Mesothelial cell of epicardium (in vitro differentiated cells): ENCODE measurements at places on chromosomes 7 and 10. TPM values are rescaled to one million over a fixed set of nuclear protein-coding genes. Genes with fewer than 3 reads are reported as not detected.
A peak's percentile ranks its signal among the peaks of the same experiment; 100 is the strongest.

- no peak overlapping the region for H3K27ac ChIP-seq
- H3K4me3 ChIP-seq: no peak overlapping the region
- no peaks in the 10 kb centered on the region for H3K36me3 ChIP-seq
- H3K4me1 ChIP-seq: no peaks in the 10 kb centered on the region
- H3K27me3 ChIP-seq: peaks cover 2% of the 10 kb centered on the region
Measured at GRCh38 chr7:96407427-96407826, 85.5 kb upstream of the SLC25A13 start.

GRCh38 chr7:3318874-3319273 lies 17.8 kb downstream of the SDK1 start:
- H3K27ac ChIP-seq: no peak overlapping the region
- no peaks in the 10 kb centered on the region for H3K27me3 ChIP-seq
- DNase-seq: no peak

DNA sequence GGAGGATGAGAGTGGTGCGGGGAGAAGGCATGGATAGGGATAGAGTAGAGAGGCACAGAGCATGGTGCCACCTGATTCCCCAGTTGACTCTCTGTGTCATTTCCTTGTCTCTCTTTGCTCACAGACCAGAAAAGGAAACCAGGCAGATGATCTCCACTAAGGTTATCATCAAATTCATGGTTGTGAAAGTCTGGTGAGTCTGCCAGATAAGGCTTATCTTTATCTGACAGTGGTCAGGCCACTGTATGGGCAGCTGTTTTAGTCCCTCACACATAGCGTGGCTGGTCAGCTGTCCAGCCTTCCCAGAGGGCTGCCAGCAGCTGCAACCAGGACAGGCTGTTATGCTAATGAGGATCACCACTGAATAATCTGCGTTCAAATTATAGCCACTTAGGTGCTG lies 99.0 kb downstream of the ADRA2A start:
- H3K27me3 ChIP-seq: peaks cover 20% of the 10 kb centered on the region
- no peak overlapping the region for H3K27ac ChIP-seq
- DNase-seq: no peak
- H3K4me3 ChIP-seq: no peak overlapping the region
- H3K4me1 ChIP-seq: no peaks in the 10 kb centered on the region
- H3K36me3 ChIP-seq: no peaks in the 10 kb centered on the region

Gene COPG2
- 54.1 to 56.4 TPM (median 55.0 TPM) in 3 replicates for total RNA-seq

- H3K4me1 ChIP-seq: peaks cover 20% of the 10 kb centered on the region
- DNase-seq: no peak
- H3K27me3 ChIP-seq: peaks cover 53% of the 10 kb centered on the region
- H3K4me3 ChIP-seq: peak overlapping the region; percentile 73
- no peak overlapping the region for H3K27ac ChIP-seq
Measured at GRCh38 chr7:116526897-116527296, 2.1 kb downstream of the CAV1 start.

- H3K36me3 ChIP-seq: no peaks in the 10 kb centered on the region
- H3K27ac ChIP-seq: no peak overlapping the region
- H3K27me3 ChIP-seq: peaks cover 12% of the 10 kb centered on the region
- DNase-seq: no peak
- no peak overlapping the region for H3K4me3 ChIP-seq
Measured at GRCh38 chr7:103711413-103711812, 265.4 kb upstream of the SLC26A5 start.

DNA sequence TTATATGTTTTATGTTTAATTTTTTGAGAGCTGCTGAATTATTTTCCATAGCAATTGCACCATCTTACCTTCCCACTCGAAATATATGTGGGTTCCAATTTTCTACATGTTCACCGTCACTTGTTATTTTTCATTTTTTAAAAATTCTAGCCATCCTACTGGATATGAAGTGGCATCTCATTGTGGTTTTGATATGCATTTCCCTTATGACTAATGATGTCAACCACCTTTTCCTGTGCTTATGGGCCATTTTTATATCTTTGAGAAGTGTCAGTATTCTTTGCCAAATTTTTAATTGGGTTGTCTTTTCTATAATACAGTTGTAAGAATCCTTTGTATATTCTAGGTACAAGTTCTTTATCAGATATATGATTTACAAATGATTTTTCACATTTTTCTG lies 27.8 kb downstream of the NHLRC2 start:
- H3K4me1 ChIP-seq: no peaks in the 10 kb centered on the region
- no peaks in the 10 kb centered on the region for H3K27me3 ChIP-seq
- H3K4me3 ChIP-seq: no peak overlapping the region

GRCh38 chr7:116229366-116229765 lies 19.0 kb downstream of the TES start:
- no peak overlapping the region for H3K4me3 ChIP-seq
- H3K36me3 ChIP-seq: peaks cover 2% of the 10 kb centered on the region
- peak overlapping the region; percentile 7 for H3K27ac ChIP-seq
- no peaks in the 10 kb centered on the region for H3K27me3 ChIP-seq
- peaks cover 56% of the 10 kb centered on the region for H3K4me1 ChIP-seq

- no peaks in the 10 kb centered on the region for H3K4me1 ChIP-seq
- no peak overlapping the region for H3K4me3 ChIP-seq
- H3K27me3 ChIP-seq: peaks cover 49% of the 10 kb centered on the region
- H3K27ac ChIP-seq: no peak overlapping the region
Measured at GRCh38 chr10:10897400-10897799, 120.3 kb upstream of the CELF2 start.

Gene CHST15
- 34.5 to 39.4 TPM (median 35.9 TPM) in 3 replicates for total RNA-seq

Gene GSTO1
- 62.8 to 65.5 TPM (median 65.2 TPM) in 3 replicates for total RNA-seq

DNA sequence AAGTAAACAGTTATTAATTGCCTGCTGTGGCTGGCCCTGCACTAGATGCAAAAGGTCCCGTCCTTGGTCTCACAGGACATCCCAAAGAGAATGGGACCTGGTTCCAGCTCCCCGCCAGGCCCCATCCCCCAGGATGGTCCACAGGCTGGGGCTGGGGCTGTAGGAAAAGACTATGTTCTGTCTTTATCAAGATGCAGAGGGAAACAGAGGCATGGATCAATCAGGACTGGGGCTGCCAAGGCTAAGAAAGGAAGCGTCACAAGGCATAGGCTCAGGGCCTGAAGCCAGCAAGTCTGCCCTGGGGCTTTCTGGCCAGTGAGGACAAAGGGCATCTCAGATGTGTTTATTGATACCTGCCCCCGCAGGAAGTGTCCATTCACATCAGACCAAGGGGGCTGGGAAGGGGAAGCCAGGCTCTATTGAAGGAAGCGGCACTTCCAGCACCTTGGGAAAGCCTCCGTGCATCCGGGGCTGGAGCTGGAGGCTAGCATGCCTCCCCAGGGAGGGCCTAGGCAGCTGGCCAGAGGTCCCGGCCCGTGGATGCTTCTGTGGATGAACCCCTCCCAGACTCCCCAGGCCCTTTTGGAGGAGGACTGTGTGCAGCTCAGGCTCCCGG lies 5.8 kb downstream of the VSIR start:
- H3K4me1 ChIP-seq: peaks cover 34% of the 10 kb centered on the region
- H3K27ac ChIP-seq: peak overlapping the region; percentile 87
- H3K36me3 ChIP-seq: no peaks in the 10 kb centered on the region
- no peak overlapping the region for H3K4me3 ChIP-seq
- DNase-seq: no peak

- peaks cover 43% of the 10 kb centered on the region for H3K27me3 ChIP-seq
- no peak for DNase-seq
- no peaks in the 10 kb centered on the region for H3K36me3 ChIP-seq
Measured at GRCh38 chr10:6925146-6925545, 345.1 kb upstream of the PRKCQ start.

DNA sequence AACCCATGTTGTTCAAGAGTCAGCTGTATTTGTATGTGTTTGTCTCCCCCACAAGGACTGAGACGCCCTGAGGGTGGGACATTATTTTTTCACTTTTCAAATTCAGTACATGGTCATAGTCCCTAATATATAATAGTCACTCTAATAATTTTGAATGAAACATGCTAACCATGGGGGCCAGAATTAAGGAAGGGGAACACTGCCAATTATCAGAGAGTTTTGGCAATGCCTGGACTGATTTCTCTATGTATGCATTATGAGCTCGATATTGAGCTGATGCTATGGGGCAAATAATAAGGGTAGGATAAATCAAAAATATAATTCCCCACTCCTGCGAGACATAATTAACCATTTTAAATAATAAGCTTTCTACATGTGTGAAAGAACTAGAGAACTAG lies 87.4 kb downstream of the CPED1 start:
- H3K27ac ChIP-seq: no peak overlapping the region
- no peak for DNase-seq
- no peak overlapping the region for H3K4me3 ChIP-seq

- H3K4me3 ChIP-seq: no peak overlapping the region
- peaks cover 14% of the 10 kb centered on the region for H3K27me3 ChIP-seq
- peak; percentile 11 for DNase-seq
- H3K4me1 ChIP-seq: no peaks in the 10 kb centered on the region
- no peaks in the 10 kb centered on the region for H3K36me3 ChIP-seq
- H3K27ac ChIP-seq: no peak overlapping the region
Measured at GRCh38 chr7:64881461-64882287, 21.4 kb upstream of the ZNF273 start.

Gene SEC23IP
- total RNA-seq: 59.0 to 64.3 TPM (median 62.3 TPM) in 3 replicates

DNA sequence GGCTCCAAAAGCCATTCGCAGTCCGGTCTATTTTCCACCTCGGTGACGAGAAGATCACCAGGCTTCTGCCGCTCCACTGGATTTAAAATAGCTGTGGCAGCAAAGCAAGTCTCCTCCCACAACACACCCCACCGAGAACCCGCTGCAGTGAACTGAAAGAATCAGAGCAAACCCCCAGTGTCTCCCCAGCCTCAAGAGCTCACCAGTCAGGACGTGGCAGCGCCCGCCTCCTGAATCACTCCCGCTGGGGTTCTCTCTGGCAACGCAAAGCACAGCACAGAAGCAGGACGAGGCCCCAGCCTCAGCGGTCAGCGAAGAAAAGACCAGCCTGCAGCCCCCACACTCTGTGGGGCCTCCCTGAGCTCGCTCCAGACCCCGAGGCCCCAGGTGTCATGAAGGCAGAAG lies 126.1 kb upstream of the PPP2R2D start:
- H3K4me3 ChIP-seq: no peak overlapping the region
- peaks cover 13% of the 10 kb centered on the region for H3K27me3 ChIP-seq
- no peak overlapping the region for H3K27ac ChIP-seq
- H3K36me3 ChIP-seq: peaks cover 3% of the 10 kb centered on the region
- no peak for DNase-seq

DNA sequence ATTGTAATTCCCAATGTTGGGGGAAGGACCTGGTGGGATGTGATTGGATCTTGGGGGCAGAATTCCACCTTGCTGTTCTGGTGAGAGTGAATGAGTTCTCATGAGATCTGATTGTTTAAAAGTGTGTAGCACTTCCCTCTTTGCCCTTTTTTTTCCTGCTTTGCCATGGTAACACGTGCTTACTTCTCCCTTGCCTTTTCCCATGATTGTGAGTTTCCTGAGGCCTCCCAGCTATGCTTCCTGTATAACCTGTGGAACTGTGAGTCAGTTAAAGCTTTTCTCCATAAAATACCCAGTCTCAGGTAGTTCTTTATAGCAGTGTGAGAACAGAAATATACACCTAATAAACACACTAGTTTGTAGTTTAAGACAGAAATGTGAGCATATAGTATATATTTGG lies 166.8 kb upstream of the MAGI2 start:
- H3K36me3 ChIP-seq: no peaks in the 10 kb centered on the region
- H3K4me1 ChIP-seq: peaks cover 8% of the 10 kb centered on the region
- H3K4me3 ChIP-seq: no peak overlapping the region
- DNase-seq: no peak
- H3K27me3 ChIP-seq: no peaks in the 10 kb centered on the region

GRCh38 chr7:82726038-82726800 lies 282.6 kb upstream of the CACNA2D1 start:
- no peak for DNase-seq
- no peak overlapping the region for H3K4me3 ChIP-seq
- H3K36me3 ChIP-seq: no peaks in the 10 kb centered on the region
- H3K27me3 ChIP-seq: no peaks in the 10 kb centered on the region

DNA sequence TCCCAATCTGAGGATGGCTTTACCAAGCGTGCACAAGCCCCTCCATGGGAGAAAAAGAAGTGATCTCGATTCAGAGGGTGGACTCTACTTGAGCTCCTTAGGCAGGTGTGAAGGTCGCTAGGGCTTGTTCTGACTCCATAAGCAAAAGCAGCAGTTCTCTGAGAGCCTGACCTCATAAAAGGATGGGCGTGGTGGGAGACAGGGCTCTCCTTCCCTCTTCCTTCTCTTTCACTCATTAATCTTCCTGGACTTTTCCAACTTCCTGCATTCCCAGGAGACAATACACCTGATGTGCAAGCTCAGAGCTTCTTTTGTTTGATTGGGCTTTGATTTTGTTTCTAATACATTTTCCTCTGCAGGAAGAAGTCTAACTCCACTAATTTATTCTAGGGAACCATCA lies 22.3 kb upstream of the TMEM72 start:
- H3K27me3 ChIP-seq: no peaks in the 10 kb centered on the region
- DNase-seq: no peak
- H3K4me3 ChIP-seq: no peak overlapping the region
- H3K4me1 ChIP-seq: peaks cover 2% of the 10 kb centered on the region
- no peak overlapping the region for H3K27ac ChIP-seq

Gene VKORC1L1
- total RNA-seq: 23.1 to 25.5 TPM (median 23.8 TPM) in 3 replicates
